ENCODE measurements at places on chromosomes 1 and 21.

GRCh38 chr1:214414691-214415090, 133.7 kb downstream of the SMYD2 start:
- no peak overlapping the region for H3K27ac ChIP-seq
- peaks cover 10% of the 10 kb centered on the region for H3K36me3 ChIP-seq
- H3K4me3 ChIP-seq = no peak overlapping the region
- no peak for DNase-seq
- H3K27me3 ChIP-seq = peaks cover 3% of the 10 kb centered on the region
- peaks cover 47% of the 10 kb centered on the region for H3K4me1 ChIP-seq

GRCh38 chr1:183276386-183277080, 90.5 kb downstream of the LAMC2 start:
- no peak overlapping the region for H3K4me3 ChIP-seq
- H3K27ac ChIP-seq = no peak overlapping the region
- H3K4me1 ChIP-seq = peaks cover 6% of the 10 kb centered on the region
- DNase-seq = no peak
- no peaks in the 10 kb centered on the region for H3K36me3 ChIP-seq

DNA sequence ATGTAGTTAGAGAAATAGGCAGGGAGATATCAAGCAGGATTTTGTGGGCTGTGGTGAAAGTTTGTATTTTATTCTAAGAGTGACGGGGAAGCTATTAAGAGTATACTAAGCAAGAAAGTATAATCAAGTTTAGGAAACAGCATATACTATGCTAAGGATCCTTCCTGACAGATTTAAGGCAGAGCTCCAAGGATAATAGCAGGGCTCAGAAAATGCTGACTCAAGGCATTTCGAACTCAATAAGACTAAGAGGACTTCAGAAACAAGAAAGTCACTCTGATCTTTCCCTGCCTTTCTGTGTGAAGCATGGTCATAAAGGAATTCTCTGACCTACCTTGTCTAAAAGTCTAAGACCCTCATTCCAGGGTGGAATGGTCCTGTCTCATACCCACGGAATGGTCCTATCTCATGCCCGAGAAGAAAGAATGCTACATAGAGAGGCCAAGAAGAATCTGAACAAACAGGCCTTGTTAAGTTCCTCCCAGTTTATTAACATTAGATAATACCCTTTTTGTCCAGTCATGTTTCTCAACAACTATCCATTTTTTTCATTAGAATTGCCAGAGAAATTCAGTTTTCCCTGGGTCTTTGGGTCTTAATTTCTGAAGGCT, 59.1 kb downstream of the HFM1 start:
- H3K4me1 ChIP-seq = no peaks in the 10 kb centered on the region
- DNase-seq = no peak
- peaks cover 21% of the 10 kb centered on the region for H3K27me3 ChIP-seq
- no peaks in the 10 kb centered on the region for H3K36me3 ChIP-seq

DNA sequence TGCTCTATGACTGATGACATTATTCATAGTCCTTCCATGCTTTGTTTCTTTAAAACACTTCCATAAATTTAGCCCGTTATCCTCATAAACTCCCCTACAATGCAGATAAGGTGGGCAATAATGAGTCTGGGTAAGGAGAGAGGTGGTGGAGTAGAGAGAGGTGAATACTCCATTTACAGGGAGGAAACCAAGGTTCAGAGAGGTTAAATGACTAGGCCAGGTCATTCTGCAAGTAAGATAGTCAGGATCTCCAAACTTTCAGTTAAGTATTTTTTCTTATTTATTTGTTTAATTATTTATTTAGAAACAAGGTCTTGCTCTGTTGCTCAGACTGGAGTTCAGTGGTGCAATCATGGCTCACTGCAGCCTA, 26.1 kb downstream of the PAFAH2 start:
- no peak for DNase-seq
- peak overlapping the region; percentile 31 for H3K4me3 ChIP-seq
- no peaks in the 10 kb centered on the region for H3K27me3 ChIP-seq
- peaks cover 32% of the 10 kb centered on the region for H3K4me1 ChIP-seq

GRCh38 chr1:30879940-30880677, 28.4 kb downstream of the SDC3 start:
- peaks cover 18% of the 10 kb centered on the region for H3K27me3 ChIP-seq
- H3K4me3 ChIP-seq = no peak overlapping the region
- no peak for DNase-seq
- no peaks in the 10 kb centered on the region for H3K4me1 ChIP-seq
- no peaks in the 10 kb centered on the region for H3K36me3 ChIP-seq

DNA sequence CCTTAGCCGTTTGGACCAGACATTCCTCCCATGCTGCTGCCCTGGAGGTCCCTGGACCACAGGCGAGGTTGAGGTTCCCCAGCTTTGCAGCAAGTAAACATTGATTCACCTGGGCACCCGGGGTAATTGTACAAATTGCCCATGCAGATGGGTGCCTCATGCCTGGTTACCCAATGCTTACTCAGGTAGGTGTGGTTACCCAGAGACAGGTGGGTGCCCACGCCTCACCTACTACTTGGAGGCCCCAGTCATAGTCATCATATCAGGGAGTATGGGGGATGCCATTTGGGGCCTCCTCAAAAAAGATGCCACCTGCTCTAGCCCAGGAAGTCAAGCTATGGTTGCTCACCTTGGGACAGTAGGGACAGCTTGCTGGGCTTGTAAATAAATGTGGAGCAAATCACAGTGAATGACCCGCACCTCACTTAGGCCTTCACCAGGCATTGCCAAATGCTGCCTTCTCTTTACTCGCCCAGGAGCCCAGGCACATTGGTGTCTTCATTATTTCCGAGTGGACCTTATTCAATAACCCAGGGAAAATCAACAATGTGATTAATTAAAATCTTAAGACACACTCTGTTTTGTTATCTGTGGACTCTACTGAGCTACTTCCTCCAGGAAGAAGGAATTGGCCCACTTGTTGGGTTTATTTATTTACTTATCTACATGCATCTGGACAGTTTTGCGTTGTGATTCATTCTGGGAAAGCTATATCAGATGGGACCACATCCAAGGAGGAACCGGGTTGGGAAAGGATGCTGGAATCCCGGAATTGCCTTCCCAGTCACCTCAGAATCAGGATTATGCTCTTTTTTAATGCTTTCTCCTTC, 35.6 kb upstream of the GRHL3 start:
- no peak overlapping the region for H3K4me3 ChIP-seq
- no peak overlapping the region for H3K27ac ChIP-seq
- H3K36me3 ChIP-seq = no peaks in the 10 kb centered on the region
- no peaks in the 10 kb centered on the region for H3K4me1 ChIP-seq

DNA sequence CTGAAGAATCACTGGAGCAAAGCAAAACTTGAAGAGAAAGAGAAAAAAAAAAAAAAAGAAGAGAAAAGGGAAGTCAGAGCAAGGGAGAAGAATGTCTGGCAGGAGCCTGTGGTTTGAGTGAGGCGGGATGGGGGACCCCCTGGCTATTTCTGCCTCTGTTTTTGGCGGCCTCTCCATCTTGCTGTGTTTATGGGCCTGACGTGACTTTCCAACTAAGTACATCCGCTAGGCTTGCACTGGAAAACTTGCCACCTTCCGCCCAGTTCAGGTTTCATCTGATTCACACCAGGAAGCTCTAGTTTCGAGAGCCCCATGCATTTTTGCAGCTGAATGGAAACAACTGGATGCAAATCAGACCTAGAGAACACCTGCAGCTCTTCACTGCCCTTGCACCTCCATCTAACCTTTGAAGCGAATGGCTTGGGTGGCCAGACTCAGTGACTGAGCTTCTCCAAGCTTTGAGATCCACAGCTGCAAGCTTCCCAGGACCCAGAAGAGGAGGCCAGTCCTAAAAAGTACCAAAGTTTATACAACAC, 28.0 kb downstream of the TBX15 start:
- no peaks in the 10 kb centered on the region for H3K36me3 ChIP-seq
- DNase-seq = no peak
- no peak overlapping the region for H3K4me3 ChIP-seq
- no peak overlapping the region for H3K27ac ChIP-seq

DNA sequence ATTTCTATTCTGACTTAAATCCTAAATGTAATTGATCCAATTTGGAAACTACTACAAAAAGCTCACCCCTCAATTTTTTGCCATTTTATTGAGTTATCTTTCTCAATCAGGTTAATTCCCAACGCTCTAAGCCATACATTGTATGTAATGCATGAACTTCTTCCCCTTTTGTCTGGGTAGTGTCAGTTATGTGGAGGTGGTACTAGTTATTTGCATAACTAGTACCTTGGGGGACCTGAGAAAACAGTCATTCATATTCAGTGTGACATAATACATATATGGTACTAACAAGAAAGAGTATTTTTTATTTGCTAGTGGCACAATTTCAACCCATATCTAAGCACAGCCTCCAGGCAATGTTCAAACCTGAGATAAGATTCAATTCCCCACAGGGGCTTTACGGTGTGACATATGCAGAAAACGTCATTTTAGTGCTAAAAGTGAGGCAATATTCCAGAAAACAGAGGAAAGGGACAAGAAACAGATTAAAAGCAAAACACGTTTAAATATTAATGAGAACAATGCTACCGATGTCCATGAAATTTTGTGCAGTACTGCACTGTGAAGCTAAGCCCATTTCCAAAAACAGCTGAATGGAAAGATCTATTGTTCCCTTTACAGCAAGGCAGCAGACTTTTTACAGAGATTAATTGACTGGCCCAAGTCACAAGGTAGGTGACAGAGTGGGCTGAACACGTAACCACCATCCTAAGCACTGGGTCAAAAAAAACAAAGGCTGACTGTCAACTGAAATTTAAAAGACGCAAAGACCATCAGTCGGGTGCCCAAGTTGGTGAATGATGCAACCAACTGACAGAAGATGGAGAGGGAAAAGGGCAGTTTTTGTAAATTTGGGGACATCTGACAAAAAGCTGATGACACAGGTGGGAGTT, 1.4 kb downstream of the HLCS start:
- H3K4me3 ChIP-seq = peak overlapping the region; percentile 93
- H3K27me3 ChIP-seq = no peaks in the 10 kb centered on the region
- H3K27ac ChIP-seq = peak overlapping the region; percentile 90
- no peak for DNase-seq
- peaks cover 22% of the 10 kb centered on the region for H3K4me1 ChIP-seq

- peaks cover 36% of the 10 kb centered on the region for H3K36me3 ChIP-seq
- no peak for DNase-seq
- peak overlapping the region; percentile 80 for H3K4me3 ChIP-seq
- H3K27me3 ChIP-seq = peaks cover 1% of the 10 kb centered on the region
Measured at GRCh38 chr1:226736001-226736907, 2.8 kb downstream of the ITPKB start.

GRCh38 chr1:157183870-157184269, 45.7 kb upstream of the ETV3 start:
- no peaks in the 10 kb centered on the region for H3K36me3 ChIP-seq
- peaks cover 5% of the 10 kb centered on the region for H3K4me1 ChIP-seq
- H3K27me3 ChIP-seq = peaks cover 2% of the 10 kb centered on the region
- DNase-seq = no peak
- H3K27ac ChIP-seq = no peak overlapping the region

GRCh38 chr1:21896652-21897532, 40.2 kb downstream of the HSPG2 start:
- H3K27ac ChIP-seq = no peak overlapping the region
- H3K4me1 ChIP-seq = no peaks in the 10 kb centered on the region
- no peaks in the 10 kb centered on the region for H3K36me3 ChIP-seq
- H3K27me3 ChIP-seq = peaks cover 2% of the 10 kb centered on the region
- H3K4me3 ChIP-seq = no peak overlapping the region
- DNase-seq = no peak

DNA sequence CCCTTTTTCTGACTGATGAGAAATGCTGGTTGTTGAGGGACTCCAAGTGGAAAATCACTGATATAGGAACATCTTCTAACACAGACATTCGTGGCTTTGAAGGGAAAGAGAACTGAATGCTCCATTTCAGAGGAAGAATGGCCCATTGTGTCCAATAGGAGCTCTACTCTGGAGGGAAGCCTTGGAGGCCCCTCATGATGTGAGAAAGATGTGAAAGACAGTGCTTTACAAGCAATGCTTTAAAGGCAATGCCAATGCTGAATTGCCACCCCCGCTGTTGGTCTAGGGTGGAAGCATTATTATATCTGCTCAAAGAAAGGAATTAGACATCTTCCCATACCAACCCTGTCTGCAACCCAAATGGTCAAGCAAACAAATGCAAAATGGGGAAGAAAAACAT, 13.7 kb downstream of the NMNAT2 start:
- H3K4me3 ChIP-seq = no peak overlapping the region
- no peak for DNase-seq
- H3K4me1 ChIP-seq = no peaks in the 10 kb centered on the region

DNA sequence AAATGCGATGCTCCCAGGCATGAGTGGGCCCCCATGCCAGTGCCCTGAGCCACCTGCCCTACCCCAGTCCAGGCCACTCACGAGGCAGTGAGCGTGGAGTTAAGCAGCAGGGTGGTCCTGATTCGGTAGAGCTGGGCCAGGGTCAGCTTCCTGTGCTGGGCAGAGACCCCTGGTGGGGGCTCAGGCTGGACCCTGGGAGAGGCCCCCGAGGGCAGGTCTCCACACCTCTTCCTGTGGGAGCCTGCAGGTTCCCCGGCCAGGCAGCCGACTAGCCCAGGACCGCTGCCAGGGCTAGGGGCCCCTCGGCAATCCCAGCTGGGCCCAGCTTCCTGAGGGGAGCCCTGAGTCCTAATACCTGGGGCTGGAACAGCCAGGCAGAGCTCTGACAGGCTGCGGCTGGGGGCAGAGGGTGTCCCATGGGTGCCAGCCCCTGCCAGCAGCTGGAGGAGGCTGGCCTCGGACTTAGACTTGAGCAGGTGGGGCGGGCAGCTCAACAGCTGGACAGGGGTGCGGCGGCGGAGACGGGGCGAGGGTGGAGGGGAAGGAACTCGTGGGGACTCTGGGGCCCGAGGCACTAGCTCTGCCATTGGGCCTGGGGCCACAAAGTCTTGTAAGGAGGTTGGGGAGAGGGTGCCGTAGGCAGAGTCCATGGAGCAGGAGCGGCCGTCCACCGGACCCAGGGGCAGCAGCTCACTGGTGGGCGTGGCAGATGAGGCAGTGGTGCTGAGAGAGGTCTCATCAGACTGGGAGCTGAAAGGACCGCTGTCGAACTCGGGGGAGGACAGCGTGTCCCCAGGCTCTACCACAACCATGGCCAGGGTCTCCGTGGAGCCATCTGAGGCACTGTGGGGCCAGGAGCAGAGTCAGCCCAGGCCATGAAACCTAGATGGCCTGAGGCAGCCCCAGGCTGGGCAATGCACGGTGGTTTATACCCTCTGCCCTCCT, 2.0 kb upstream of the TNFRSF25 start:
- no peaks in the 10 kb centered on the region for H3K27me3 ChIP-seq
- peak overlapping the region; percentile 15 for H3K4me3 ChIP-seq
- no peak overlapping the region for H3K27ac ChIP-seq
- DNase-seq = no peak

Data from activated T-helper 1 cell treated with anti-CD3 and anti-CD28 coated beads, Interleukin-12 subunit alpha, Interleukin-12 subunit beta, Interleukin-2, Interleukin-4 antibody, amounts not matched to agents 30 ng/mL and 10 ng/mL and 1 ng/mL, durations not matched to agents 14 hours and 24 hours and 36 hours (primary cell).